Kasumi-1 (cell line): ENCODE measurements at places on chromosomes 5 and 9.

GRCh38 chr9:123599781-123600180 lies 243.8 kb downstream of the CRB2 start:
- no peak for DNase-seq

DNA sequence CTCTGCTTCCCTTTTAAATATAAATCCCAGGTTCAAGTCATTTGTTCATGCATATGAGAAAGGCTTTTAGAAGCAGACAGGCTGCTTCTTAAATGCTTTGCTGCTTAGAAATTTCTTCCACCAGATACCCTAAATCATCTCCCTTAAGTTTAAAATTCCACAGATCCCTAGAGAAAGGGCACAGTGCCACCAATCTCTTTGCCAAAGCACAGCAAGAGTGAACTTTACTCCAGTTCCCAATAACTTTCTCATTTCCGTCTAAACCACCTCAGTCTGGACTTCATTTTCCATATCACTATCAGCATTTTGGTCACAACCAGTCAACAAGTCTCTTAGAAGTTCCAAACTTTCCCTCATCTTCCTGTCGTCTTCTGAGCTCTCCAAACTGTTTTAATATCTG lies 679.8 kb upstream of the FTMT start:
- no peak for DNase-seq

DNA sequence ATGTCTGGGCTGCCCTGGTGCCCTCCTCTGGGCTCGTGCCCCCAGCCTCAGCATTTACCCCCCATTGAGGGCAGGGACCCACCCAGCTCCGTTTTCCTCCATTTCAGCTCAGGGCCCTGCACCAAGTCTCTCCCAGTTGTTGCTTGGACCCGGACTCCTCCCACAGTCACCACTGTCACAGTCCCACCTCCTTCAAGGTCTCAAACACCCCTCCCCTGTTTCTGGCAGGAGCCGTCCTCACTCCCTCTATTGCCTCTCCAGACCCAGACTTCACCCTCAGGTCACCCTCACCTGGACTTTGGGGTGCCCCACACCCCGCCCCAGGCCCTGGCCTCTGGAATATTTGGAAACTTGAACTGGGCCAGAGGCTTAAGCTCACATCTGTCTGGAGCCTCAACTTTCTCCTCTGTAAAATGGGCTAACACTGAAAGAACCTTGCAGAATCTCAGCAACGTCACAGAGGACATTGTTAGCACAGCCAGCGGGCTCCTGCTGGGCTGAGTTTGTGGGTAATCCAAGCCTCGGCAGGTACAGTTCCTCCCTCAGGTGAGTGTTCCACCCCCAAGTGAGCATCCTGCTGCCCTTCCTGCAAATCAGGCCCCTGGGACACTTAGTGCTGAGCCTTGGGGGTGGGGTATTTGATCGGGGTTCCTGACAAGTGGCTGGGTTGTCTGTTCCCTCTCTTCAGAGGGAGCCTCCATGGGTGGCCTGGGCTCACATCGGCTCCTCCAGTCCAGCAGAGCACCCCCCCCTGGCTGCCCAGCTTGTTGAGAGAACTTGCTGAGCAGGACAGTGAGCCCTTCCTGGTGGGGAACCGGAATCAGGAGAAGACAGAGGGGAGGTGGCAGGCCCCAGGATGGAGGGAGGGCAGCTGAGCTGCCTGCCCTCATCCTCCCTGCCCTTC lies 130.1 kb downstream of the C9orf50 start:
- DNase-seq: peak; percentile 22

DNA sequence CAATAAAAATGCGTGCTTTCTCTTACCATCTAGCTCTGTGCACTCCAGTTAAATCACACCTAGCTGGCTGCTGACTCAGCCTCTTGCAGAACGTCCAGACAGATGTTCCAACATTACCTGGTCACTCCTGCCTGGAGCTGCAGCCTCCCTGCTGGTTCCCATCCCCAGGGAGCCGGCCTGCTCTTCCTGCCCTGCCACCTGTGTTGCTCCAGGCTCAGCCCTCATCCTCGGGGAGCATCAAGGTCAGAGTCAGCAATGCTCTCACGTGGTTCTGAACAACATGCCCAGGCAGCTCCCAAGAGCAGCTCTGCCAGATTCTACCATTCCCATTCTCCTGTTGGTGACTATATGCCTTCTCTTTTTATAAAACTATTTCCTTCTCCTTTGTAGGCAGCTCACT lies 81.3 kb downstream of the GADD45G start:
- no peak for DNase-seq

- no peak for DNase-seq
Measured at GRCh38 chr5:78655746-78656290, 7.2 kb upstream of the LHFPL2 start.

DNA sequence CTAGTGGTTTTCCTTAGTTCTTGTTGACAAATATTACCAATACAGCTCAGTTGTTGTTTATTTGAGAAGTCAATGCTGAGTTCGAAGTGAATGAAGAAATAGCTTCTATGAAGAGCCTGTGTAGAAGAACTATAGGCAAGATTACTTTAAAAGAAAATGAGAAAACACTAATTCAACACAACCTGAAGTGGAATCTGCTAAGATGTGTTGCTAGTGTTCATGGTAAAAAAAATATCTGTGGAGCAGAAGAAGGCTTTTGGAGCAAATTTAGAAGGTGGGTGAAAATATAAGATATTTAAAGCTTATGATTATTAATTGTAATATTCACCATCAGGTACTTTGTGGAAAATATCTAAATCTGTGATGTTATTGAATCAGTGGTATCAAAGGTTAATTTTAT lies 2.5 kb upstream of the DOCK2 start:
- DNase-seq: no peak

- DNase-seq: no peak
Measured at GRCh38 chr5:181129601-181130000, 1.4 kb downstream of the OR2V1 start.

- DNase-seq: no peak
Measured at GRCh38 chr5:116130471-116130870, 45.6 kb downstream of the COMMD10 start.

DNA sequence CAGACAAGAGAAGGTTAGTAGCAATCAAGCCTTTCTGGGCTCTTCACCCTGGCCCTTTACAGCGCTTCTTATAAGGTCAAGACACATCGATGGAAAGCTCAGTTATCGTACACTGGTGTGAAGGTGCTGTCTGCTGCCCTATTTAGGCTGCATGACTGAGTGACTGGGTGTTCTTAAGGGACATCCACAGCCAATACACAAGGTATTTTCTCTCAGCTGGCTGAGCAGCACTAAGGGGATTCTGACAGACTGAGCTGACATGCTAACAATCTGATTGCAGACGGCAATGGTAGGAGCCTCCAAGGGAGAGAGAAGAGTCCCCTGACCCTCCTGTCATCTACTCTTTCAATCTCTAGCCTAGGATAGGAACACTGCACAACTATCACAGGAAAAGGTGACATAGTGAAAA lies 577.9 kb downstream of the ISL1 start:
- DNase-seq: no peak

GRCh38 chr9:134175808-134176598 lies 11.6 kb upstream of the RNU6ATAC start:
- DNase-seq: no peak

- peak; percentile 63 for DNase-seq
Measured at GRCh38 chr9:124941679-124942561, 1.0 kb upstream of the GOLGA1 start.

DNA sequence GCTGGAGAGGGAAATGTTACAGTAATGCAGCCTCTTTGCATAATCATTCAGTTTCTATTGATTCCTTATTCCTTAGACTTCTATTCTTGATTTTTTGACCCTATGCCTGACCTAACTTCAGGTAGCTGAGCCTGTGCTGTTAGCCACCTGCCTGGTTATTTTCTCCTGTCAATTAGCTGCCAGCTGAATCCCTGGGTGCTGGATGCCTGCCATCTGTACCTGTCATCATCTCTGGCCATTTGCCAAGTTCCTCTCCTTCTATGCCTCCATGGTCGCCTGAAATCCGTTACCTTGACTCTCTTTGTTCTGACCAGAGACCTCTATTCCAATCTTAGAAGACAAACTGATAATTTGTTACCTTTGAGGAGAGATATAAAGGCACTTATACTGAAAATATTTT lies 178.3 kb downstream of the CAVIN4 start:
- DNase-seq: no peak

DNA sequence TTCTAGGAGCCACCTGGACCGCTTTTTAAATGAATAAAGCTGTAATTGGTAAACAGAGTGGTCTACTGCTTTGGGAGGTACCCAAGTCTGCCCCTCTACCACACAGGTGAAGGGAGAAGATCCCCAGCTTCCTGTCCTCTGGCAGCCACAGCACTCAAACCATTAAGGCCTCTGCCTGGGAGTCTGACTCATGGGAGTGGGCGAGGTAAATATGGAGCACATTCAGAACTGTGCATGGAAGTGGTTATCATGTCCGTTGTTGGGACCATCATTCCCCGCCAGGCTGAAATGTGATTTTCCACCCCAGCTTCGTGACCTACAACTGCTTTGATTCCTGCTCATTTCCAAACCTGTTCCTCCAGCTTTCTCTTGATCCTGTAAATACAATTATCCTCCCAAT lies 59.5 kb upstream of the ALDH1B1 start:
- no peak for DNase-seq

GRCh38 chr9:69594180-69594579 lies 78.0 kb downstream of the APBA1 start:
- DNase-seq: no peak

GRCh38 chr5:130112246-130112645 lies 208.0 kb downstream of the CHSY3 start:
- no peak for DNase-seq

GRCh38 chr5:164741376-164741775 lies 1236.0 kb downstream of the MAT2B start:
- no peak for DNase-seq
